Fibroblast of mammary gland (primary cell): ENCODE measurements at places on chromosomes 6 and 20.

- peak; percentile 65 for DNase-seq
These were observed 58.7 kb downstream of the EDN1 start for GRCh38 chr6:12348530-12349511.

GRCh38 chr20:41411391-41411847 is 44.8 kb upstream of the EMILIN3 start:
- DNase-seq, result peak; percentile 67

GRCh38 chr6:5260661-5261544 is at the start of the genes FARS2 and LYRM4:
TSS of gene FARS2 (plus strand) at chr6:5261513.
TSS of gene LYRM4 (minus strand) at chr6:5260950. CDS start at chr6:5260733, 217 bp downstream.
- DNase-seq, result peak; percentile 74

GRCh38 chr6:138728662-138729061 is 44.9 kb upstream of the CCDC28A start:
- no peak for DNase-seq

DNA sequence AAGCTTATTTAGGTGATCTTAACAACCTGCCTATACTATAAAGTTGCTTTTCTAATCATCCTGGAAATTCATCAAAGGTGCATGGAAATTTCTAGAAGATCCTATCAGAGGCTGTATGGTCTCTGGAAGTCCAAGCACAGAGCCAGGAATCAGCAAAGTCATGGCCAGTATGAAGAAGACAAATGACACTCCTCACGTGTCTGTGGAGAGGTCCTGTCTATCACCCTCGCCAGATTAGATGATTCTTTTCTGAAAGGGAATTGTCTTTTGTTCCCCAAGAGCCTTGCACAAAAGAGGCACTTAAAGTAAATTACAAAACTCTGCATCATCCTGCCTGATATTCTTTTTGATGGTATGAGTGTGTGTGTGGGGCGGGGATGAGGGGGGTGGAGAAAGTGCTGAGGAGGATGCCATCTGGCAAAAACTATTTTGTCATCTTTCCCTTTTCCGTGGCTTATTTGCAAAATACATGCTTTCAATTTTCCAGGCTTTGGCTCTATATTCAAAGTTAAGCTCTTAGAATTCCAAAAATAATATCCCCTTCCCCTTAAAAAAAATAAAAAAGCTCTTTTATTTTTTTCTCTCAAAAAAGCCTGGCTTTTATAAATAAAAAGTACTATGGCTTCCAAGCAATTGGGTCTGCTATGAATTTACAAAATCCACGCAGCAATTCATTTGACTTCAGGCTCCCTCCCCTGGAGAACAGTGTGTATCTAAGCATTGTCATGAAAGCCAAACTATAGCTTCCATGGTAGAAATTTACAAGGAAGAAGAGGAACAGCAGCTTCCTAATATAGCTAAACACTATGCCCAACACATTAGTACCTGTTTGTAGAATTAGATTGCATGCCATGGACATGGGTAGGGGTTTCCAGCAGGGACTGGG is 185.2 kb upstream of the ARG1 start:
- peak; percentile 18 for DNase-seq

DNA sequence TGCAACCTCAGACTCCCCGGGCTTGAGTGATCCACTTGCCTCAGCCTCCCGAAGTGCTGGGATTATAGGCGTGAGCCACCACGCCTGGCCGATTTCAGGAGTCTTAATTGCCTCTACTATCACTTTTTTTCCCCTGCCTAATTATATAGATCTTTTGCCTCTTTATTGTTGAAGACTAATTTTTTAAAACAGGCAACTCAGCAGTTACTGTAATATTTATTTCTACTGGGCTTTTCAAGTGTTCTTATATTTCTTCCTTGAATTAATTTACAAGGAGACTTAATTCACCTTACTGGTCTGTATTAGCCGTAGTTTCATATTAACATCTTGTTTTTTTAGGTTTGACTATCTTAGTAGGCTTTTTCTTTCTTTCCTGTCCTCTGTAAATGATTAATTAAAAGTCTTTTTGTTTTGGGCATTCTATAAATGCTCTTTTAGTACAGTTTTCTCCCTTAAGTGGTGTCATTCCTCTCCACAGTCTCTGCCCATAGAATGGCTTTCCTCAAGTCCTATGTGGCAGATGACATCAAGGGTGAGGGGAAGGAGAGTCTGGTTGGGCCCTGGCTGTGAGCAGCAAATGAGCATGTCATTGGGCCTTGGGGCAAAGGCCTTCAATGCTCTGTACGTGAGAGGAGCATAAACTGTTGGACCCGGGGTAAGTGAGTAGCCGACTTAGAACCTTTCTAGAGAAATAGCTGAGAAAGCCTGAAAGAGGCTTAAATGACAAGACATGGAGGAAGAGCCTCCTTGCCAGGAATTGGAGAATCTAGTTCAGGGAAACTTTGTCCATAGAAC is 36.0 kb downstream of the ANKS1A start:
- no peak for DNase-seq

GRCh38 chr6:154515826-154516225 is 5.3 kb upstream of the CNKSR3 start:
- peak; percentile 17 for DNase-seq

GRCh38 chr6:147974376-147974775 is 368.3 kb upstream of the SASH1 start:
- peak; percentile 16 for DNase-seq

- no peak for DNase-seq
These were observed 106.4 kb downstream of the ASCC3 start for GRCh38 chr6:100774681-100775080.

- DNase-seq, result no peak
These were observed 28.7 kb downstream of the MOCS1 start for GRCh38 chr6:39905640-39905975.

- DNase-seq, result no peak
These were observed 337.2 kb downstream of the HACE1 start for GRCh38 chr6:104522533-104522932.

- no peak for DNase-seq
These were observed 6.6 kb upstream of the TNFAIP3 start for GRCh38 chr6:137860394-137861005.
